ENCODE measurements at places on chromosomes 7 and 10. TPM values are rescaled to one million over a fixed set of nuclear protein-coding genes. Genes with fewer than 3 reads are reported as not detected.

- no peak for DNase-seq
Observed at GRCh38 chr10:74150204-74150989, at the start of gene AP3M1. AP3M1 (minus strand) TSS chr10:74150828; CDS start chr10:74138379, 12,449 bp downstream.

The LRIT1 gene
- polyA plus RNA-seq: not detected

- no peak for DNase-seq
Observed at GRCh38 chr7:70354409-70355169, 756.3 kb downstream of the AUTS2 start.

DNA sequence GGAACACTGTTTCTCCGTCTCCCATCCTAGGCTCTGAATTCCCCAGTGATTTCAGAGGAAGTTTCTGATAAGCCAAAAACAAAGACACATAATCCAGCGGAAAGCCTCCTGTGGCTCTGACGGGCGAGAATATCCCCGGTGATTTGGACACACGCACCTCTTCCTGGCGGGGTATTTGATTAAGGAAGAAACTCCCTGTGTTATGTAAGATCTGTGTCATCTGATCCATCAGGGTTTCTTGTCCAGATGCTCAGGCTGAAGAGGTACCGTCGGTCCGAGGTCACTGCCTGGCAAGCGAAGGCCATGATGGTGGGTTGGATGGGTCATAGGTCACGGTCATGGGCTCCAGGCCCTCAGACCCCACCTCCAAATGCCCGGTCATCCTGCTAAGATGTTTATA lies 39.6 kb upstream of the DNAJB6 start:
- DNase-seq: no peak

The STOX1 gene
- 9.1 TPM for polyA plus RNA-seq

The LAMB4 gene
- 4.3 TPM for polyA plus RNA-seq

The GPER1 gene
- 5.5 TPM for polyA plus RNA-seq

- DNase-seq: no peak
Observed at GRCh38 chr10:110864662-110865140, 7.0 kb upstream of the PDCD4 start.

The CCM2 gene
- polyA plus RNA-seq: 27.0 TPM

DNA sequence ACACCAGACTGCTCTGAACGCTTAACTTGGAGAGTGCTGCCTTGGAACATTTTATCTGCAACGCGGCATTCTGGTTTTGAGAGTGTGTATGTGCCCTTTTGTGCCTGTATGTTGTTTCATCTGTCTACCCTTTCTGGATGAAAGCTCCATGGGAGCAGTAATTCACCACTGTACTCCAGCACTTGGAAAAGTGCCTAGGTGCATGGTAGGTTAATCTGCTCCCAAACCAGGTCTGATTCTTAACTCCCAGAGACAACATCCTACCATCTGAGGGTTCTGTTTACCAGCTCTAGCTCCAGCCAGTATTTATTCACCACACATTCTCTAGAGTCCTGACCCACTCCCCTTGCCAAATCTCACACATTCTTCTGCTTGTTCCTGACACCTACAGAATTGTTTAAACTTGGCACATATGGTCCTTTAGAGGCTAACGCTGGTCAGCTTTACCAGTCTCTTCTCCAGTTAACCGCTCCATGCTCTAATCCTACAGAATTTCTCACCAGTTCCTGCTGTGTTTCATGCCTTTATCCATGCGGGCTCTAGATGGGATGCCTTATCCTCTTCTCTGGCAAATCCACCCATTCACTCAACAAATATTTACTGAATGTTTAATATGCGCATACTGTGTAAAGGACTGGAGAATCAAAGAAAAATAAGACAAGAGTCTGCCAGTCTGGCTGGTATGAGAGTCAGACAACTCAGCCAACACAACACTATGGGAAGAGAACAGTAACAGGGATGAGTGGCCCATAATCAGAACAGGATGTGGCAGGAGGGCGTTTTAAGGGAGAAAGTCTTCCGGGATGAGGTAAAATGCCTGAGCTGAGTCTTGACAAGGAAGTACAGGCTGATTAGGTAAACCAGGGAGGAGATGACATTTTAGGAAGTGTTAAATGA lies 46.3 kb downstream of the MTPN start:
- no peak for DNase-seq

The TMEM236 gene
- polyA plus RNA-seq: 0.37 TPM

DNA sequence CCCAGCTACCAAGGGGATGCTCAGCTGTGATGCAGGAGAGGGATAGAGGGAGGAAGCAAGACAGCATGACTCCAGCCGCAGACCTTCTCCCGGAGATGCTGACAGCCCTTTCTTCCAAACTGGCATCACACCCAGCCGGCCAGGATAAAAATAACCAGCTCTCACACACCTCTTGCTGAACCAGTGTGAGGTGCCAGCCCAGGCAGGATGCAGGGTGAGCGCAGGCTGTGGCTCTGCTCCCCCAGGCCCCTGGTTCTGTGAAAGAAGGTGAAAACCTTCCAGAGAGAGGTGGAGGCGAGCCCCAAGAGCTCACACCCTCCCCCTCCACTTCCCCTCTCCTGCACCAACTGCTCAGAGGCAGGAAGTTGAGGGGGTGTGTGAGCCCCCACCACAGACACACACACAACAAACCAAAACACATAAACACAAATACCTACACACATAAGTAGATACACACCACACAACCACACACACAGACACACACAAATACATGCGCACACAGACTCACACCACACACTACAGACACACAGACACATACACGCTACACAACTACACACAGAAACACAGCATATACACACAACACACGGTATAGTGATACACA lies 4.0 kb downstream of the GPR15LG start:
- DNase-seq: no peak

The OR6B1 gene
- not detected for polyA plus RNA-seq

All from left kidney (tissue), 8 donors.